ENCODE measurements at places on chromosomes 1 and 21.

DNA sequence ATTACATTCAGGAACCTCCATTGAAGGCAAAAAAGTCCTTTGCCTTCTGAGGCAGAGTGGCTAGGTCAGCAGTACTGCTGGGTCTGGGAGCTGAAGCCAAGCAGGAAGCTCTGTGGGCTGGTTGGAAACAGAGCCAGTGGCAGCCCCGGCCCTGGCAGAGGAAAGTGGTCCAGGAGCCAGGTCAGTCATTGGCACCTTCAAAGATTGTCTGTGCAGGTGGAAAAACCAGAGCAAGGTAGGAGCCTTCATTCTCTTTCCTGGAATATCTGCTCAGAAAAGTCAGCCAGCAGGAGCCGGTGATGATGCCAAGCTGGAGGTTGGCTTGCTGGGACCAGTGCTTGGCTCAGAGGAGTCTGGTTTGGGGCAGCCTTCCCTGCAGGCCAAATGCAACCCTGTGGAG is 12.5 kb upstream of the DISP3 start:
- no peak overlapping the region for H3K27ac ChIP-seq
- no peaks in the 10 kb centered on the region for H3K4me1 ChIP-seq
- DNase-seq: no peak
- H3K4me3 ChIP-seq: no peak overlapping the region
- no peaks in the 10 kb centered on the region for H3K36me3 ChIP-seq

DNA sequence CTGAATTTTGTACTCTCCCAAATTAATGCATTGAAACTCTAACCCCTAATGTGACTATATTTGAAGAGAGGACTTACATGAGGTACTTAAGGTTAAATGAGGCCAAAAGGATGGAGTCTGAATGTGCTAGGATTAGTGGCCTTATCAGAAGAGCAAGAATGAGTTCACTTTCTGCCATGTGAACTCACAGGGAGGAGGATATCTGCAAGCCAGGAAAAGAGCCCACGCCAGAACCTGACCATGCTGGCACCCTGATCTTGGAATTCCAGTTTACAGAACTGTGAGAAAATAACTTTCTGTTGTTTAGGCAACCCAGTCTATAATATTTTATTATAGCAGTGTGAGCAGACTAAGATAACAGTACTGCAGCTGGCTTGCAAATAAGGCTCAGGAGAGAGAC is 12.2 kb upstream of the FASLG start:
- no peak overlapping the region for H3K27ac ChIP-seq
- no peaks in the 10 kb centered on the region for H3K36me3 ChIP-seq
- H3K27me3 ChIP-seq: no peaks in the 10 kb centered on the region
- DNase-seq: no peak
- H3K4me3 ChIP-seq: no peak overlapping the region

DNA sequence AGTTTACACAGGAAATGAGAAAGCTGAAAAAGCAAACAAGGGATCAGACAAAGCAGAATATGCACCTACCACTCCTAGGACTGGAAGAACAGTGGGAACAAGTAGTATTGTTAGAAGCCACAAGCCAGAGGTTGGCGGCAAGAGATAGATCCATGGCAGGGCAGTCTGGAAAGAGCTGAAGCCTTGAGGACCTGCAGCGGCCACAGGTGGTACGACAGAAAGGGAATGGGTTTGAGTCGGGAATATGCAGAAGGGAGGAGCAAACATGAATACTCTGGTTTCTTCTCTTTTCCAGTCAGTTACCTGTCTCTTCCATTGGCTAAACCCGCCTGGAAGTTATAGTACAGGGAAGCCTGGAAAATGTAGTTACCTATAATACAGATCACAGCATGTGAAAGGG is 3.9 kb upstream of the PCNX2 start:
- no peak overlapping the region for H3K27ac ChIP-seq
- H3K4me1 ChIP-seq: no peaks in the 10 kb centered on the region
- no peak for DNase-seq

- no peaks in the 10 kb centered on the region for H3K36me3 ChIP-seq
- no peaks in the 10 kb centered on the region for H3K4me1 ChIP-seq
- no peaks in the 10 kb centered on the region for H3K27me3 ChIP-seq
- H3K27ac ChIP-seq: no peak overlapping the region
These were observed 39.2 kb upstream of the RUNX1 start for GRCh38 chr21:35088319-35088771.

DNA sequence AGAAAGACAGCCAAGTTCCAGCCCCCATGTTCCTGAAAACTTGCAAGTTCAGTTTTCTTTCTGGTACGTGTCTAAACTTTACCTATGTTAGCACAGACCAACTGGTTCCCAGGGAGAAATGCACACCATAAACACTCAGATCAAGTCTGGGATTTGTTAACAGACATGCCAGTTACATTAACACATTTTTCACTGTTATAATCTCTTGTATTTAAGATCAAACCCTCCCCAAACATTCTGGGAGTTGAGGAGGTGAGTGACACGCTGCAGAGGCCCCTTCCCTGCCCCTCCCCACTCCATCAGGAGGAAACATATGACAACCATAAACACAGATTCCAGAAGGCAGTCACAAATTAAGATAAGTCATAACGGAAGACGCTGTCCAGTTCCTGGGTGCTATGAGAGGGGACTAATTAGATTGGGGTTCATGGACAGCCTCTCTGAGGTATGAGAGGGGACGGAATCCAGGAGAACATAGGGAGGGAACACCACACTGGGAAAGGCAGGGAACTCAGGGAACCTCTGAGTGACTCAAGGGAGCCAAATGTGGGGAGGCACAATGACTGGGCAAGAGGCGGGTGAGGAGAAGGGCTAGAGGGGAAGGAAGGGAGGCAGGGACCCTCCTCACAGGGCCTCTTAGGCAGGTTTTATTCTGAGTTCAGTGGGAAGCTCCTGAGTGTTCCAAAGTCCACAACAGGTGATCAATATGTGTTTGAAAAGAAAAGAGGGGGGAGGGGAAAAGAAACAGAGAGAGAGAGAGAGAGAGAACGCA is 25.0 kb downstream of the DUSP10 start:
- no peak overlapping the region for H3K27ac ChIP-seq
- no peaks in the 10 kb centered on the region for H3K36me3 ChIP-seq
- H3K27me3 ChIP-seq: no peaks in the 10 kb centered on the region
- H3K4me1 ChIP-seq: no peaks in the 10 kb centered on the region
- no peak for DNase-seq

GRCh38 chr1:179728271-179728670 is 14.8 kb upstream of the FAM163A start:
- no peaks in the 10 kb centered on the region for H3K4me1 ChIP-seq
- no peak overlapping the region for H3K4me3 ChIP-seq
- H3K27ac ChIP-seq: no peak overlapping the region
- no peaks in the 10 kb centered on the region for H3K27me3 ChIP-seq

DNA sequence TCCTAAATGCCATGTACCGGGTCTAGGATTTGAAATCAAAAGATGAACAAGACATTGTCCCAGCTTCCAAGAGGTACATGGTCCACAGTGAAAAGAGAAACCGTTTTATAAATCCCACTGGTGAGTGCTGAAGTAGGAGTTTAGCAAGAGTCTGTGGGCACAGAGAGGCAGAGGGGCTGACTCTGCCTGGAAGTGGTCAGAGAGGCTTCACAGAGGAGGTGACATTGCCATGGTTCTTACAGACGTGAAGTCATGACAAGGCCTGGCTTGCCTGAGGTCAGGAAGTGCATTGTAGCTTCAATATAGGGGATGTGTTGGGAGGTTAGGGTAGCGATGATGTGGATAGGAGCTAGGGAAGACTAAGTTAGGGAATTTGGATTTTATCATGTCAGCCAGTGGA is 28.4 kb downstream of the MAPKAPK2 start:
- H3K4me1 ChIP-seq: peaks cover 66% of the 10 kb centered on the region
- H3K4me3 ChIP-seq: no peak overlapping the region
- no peaks in the 10 kb centered on the region for H3K27me3 ChIP-seq
- no peak for DNase-seq

GRCh38 chr1:23527366-23527765 is 3.7 kb downstream of the E2F2 start:
- H3K27me3 ChIP-seq: no peaks in the 10 kb centered on the region
- peaks cover 17% of the 10 kb centered on the region for H3K4me1 ChIP-seq
- H3K4me3 ChIP-seq: no peak overlapping the region
- H3K36me3 ChIP-seq: no peaks in the 10 kb centered on the region

DNA sequence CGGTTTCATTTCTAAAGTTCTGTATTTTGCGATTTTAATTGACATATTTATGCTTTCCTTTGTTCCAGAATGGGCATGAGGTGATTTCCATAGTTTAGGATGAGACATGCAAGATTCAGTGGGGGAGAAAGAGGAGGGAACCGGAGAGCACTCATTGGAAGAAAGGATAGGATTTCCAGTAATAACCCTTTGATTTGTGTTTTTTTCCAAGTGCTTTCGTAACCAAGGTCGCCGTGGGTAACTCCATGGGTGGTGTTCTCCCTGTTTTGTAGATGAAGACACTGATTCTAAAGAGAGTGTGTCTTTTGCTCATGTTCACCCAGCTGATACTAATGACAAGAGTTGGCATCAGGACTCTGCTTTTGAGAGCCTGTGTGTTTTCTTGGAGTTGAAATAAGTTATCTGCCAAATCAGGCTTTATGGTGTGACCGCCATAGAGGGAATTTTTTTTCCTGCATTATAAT is 170.1 kb downstream of the DHRS3 start:
- H3K27ac ChIP-seq: peak overlapping the region; percentile 86
- H3K27me3 ChIP-seq: no peaks in the 10 kb centered on the region
- peaks cover 5% of the 10 kb centered on the region for H3K4me1 ChIP-seq
- H3K36me3 ChIP-seq: no peaks in the 10 kb centered on the region
- no peak for DNase-seq

DNA sequence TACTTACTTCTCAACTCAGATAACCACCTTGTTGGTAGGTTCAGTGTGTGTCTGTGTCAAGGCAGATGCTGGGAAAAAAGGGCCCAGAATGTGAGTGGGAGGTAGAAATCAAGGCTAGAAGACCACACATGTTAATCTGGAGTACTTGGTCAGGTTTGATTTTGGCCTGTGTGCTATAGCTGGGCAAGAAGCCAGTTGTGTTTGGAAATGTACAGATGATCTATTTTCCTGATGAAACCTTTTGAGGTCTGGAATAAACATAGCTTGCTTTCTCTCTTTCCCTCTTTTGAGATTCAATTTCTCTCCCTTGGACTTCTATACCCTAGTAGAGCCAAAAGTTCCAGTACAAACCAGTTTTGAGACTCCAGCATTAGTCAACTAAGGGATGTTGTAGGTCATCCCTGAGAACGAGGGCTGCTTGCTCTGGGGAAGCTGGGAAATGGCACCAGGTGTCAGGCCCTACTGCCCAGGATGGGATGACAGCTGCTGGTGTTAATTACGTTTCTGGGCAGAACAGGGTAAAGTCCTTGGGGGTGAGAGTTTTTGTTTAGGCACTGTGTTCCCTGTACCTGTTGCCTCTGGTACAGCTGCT is 15.8 kb downstream of the MAPKAPK2 start:
- H3K27me3 ChIP-seq: no peaks in the 10 kb centered on the region
- H3K4me3 ChIP-seq: no peak overlapping the region
- peaks cover 56% of the 10 kb centered on the region for H3K4me1 ChIP-seq
- H3K27ac ChIP-seq: peak overlapping the region; percentile 36

DNA sequence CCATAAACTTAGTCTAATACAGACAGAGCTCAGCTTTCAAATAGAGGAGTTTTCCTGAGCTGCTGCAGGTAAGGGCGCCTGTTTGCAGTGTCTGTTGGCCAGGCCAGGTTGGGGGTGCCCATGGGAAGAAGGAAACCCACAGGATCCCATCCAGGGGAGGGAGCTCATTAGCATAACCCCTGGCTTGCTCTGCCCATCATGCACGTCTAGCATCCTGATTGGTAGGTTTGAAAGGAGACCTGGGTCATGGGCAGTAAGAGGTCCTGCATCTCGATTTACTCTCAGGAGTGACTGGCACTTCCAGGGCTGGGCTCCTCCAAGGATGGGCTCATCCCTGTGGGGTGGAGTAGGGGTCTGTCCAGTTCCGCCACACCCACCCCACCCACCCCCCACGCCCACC is 103.7 kb upstream of the CLDN14 start:
- no peaks in the 10 kb centered on the region for H3K27me3 ChIP-seq
- DNase-seq: no peak
- no peaks in the 10 kb centered on the region for H3K36me3 ChIP-seq
- H3K27ac ChIP-seq: no peak overlapping the region
- no peaks in the 10 kb centered on the region for H3K4me1 ChIP-seq
- H3K4me3 ChIP-seq: no peak overlapping the region

- no peak for DNase-seq
- H3K27ac ChIP-seq: no peak overlapping the region
- H3K36me3 ChIP-seq: no peaks in the 10 kb centered on the region
- no peaks in the 10 kb centered on the region for H3K4me1 ChIP-seq
These were observed 105.7 kb upstream of the COL6A1 start for GRCh38 chr21:45875881-45876280.

DNA sequence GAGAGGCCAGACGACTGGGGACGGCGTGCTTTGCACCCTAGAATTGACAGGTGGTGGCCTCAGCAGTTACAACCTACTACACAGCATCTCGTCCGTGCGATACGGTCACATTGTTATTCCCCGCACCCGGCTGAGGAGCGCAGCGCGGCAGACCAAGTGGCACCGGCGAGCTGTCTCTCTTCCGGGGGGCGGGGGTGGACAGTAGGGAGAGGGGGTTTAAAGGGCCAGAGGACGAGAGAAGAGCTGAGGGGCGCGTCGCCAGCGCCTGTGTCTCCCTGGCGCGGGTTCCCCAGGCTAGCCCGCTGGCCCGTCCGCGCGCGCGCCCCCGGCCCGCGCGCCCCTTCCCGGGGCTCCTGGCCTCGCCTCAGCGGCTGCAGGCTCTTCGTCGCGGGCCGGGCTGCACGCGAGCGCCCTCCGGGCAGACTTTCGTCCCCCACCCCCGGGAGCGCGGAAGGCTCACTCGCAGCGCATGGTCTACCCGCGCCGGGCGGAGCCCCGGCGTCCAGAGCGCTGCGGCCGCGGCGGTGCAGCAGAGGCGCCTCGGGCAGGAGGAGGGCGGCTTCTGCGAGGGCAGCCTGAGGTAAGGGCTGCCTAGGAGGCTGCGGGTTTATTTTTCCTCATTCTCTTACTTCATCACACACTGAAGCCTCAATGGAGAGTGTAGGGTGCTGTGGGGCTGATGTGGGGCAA is at the start of gene PDE4B:
Gene PDE4B, plus strand, starts transcription at position 227 of the 690 bp plus-strand sequence.
- H3K4me3 ChIP-seq: peak within 1 kb of the TSS; percentile 15
- H3K27ac ChIP-seq: no peak within 1 kb of the TSS
- no peaks in the 10 kb centered on the region for H3K27me3 ChIP-seq
- H3K36me3 ChIP-seq: no peaks in the 10 kb centered on the region

DNA sequence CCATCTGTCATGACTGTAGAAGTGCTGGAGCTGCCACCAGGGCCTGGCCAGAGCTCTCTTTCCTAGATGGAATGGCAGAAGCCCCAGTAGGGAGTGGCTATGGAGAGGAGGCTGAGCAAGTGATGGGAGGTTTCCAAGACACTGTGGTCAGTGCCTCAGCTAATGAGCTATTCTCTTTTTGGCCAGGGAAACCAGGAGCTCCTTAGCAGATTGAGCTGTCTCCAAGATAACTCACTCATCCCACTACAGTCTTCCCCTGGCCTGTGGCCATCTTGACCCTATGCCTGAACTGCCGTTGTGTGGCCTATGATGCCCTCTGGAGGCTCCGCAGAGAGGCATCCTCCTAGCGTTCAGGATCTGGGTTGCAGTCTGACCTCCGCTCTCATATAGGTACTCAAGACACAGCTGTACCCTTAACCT is 60.5 kb downstream of the ERI3 start:
- DNase-seq: peak; percentile 64
- H3K4me1 ChIP-seq: peaks cover 11% of the 10 kb centered on the region
- no peaks in the 10 kb centered on the region for H3K27me3 ChIP-seq
- H3K27ac ChIP-seq: no peak overlapping the region
- H3K36me3 ChIP-seq: peaks cover 54% of the 10 kb centered on the region
- no peak overlapping the region for H3K4me3 ChIP-seq
